ENCODE measurements at places on chromosomes 16 and 17. TPM values are rescaled to one million over a fixed set of nuclear protein-coding genes. Genes with fewer than 3 reads are reported as not detected.

Gene BAIAP3
- 0.63 TPM for total RNA-seq

Gene NTN1
- 9.7 TPM for total RNA-seq

Gene RNF222
- not detected for total RNA-seq

Gene ARHGAP44
- 5.8 TPM for total RNA-seq

Gene ZSCAN10
- total RNA-seq = not detected

GRCh38 chr16:88754109-88754911 lies 30.7 kb downstream of the PIEZO1 start:
- no peak for DNase-seq

GRCh38 chr17:36850790-36851189 lies 86.5 kb upstream of the LHX1 start:
- no peak for DNase-seq

- no peak for DNase-seq
Measured at GRCh38 chr16:57475711-57476339, 10.5 kb downstream of the DOK4 start.

GRCh38 chr17:76528528-76529223 lies 8.8 kb downstream of the CYGB start:
- DNase-seq = no peak

DNA sequence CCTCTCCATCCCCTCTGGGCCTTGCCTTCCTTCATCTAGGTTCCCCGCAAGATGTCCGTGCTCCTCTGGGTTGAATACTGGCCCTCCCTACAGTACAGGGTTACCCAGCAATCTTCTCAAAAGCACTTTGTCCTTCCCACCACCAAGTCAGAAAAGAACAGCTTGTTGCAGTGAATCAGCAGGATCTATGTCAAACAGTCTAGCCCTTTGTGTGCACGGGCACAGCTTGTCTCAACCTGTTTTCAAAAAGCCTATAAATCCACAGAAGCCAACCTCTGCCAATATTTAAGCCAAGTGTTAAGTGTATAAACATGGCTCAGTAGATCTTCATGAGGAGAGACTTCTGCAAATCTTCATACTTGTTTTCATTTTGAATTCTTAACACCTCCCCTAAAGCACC lies 25.2 kb downstream of the C17orf67 start:
- peak; percentile 55 for DNase-seq

- no peak for DNase-seq
Measured at GRCh38 chr16:53781023-53781605, 77.2 kb downstream of the FTO start.

GRCh38 chr16:65667011-65667578 lies 545.2 kb upstream of the CDH11 start:
- no peak for DNase-seq

GRCh38 chr17:43040655-43041054 lies 15.6 kb downstream of the RND2 start:
- DNase-seq = no peak

- DNase-seq = no peak
Measured at GRCh38 chr17:81354954-81355347, 40.3 kb upstream of the BAHCC1 start.

Measured in urinary bladder (tissue), 4 donors.